Activated CD8-positive, alpha-beta memory T cell treated with anti-CD3 and anti-CD28 coated beads for 1 hour (primary cell): ENCODE measurements at places on chromosomes 3 and 15.

DNA sequence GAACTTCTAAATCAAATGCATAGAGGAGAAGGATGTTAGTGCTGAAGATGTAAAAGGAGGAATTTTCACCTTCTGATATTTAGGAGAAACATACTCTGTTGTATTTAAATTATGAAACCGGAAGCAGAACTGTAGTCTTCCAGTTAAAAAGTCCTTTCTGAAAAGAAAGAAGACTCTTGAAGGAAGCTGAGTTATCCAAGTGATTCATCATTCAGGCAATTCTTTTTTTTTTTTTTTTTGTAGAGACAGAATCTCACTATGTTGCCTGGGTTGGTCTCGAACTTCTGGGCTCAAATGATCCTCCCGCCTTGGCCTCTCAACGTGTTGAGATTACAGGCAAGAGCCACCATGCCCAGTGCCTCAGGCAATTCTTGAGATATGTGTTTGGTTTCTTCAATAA lies 424.8 kb upstream of the TPM1 start:
- DNase-seq, result no peak

- no peak for DNase-seq
These were observed 173.6 kb downstream of the ZBTB20 start for GRCh38 chr3:114973536-114973935.

- no peak for DNase-seq
These were observed 58.1 kb downstream of the TMEM39A start for GRCh38 chr3:119405315-119405714.

- no peak for DNase-seq
These were observed 14.9 kb downstream of the LIPH start for GRCh38 chr3:185537369-185537970.

GRCh38 chr3:128592864-128593263 lies 57.8 kb downstream of the RPN1 start:
- no peak for DNase-seq

- no peak for DNase-seq
These were observed 1.4 kb downstream of the ZNF609 start for GRCh38 chr15:64461721-64462162.

DNA sequence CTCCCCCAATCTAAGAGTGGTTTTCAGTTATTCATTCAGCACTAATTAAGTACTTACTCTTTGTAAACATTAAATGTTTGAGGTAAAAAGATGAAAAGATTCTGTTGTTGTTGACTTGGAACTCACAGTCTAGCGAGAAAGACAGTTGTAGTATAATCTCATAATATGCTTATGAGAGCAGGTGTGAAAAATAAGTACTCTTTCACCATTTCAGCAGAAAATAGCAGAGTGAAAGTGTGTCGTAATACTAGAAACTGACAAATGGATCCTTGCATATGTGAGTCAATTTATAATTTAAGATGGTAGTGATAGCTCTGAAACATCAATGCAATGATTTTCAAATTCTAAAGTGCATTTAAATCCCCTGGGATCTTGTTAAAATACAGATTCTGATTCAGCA lies 618.8 kb upstream of the CCDC54 start:
- no peak for DNase-seq

GRCh38 chr15:71168166-71168834 lies 53.0 kb downstream of the THSD4 start:
- DNase-seq, result no peak

GRCh38 chr3:50551054-50551659 lies 16.4 kb downstream of the C3orf18 start:
- no peak for DNase-seq

GRCh38 chr3:23944861-23945662 lies at the start of gene NR1D2:
NR1D2 (plus strand) TSS chr3:23945286; CDS start chr3:23945579, 293 bp downstream.
- peak; percentile 74 for DNase-seq

DNA sequence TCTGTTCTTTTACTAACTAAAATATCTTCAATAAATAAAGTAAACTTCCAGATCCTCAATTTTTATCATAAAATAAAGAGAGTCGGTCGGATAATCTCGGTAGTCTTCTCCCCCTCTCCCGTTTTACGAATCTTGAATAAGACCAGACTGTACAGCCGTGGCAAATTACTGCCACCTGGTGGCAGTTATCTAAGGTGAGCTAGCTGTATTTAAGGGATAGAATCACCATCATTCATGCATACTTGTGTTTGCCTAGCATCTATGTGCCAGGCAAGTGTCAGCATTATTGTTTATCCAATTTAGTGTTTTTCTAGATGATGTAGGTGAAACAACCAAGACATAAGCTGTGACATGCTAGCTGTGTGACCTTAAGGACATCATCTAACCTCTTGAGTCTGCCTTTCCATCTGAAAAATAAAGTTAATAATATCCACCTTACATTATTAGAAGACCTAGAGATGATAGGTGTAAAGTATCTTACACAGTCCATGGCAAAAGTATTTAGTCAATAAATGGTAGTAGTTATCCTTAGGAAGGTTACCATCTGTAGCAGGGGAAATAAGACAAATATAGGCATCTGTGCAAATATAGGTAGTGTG lies 21.3 kb downstream of the DUT start:
- DNase-seq, result peak; percentile 7

DNA sequence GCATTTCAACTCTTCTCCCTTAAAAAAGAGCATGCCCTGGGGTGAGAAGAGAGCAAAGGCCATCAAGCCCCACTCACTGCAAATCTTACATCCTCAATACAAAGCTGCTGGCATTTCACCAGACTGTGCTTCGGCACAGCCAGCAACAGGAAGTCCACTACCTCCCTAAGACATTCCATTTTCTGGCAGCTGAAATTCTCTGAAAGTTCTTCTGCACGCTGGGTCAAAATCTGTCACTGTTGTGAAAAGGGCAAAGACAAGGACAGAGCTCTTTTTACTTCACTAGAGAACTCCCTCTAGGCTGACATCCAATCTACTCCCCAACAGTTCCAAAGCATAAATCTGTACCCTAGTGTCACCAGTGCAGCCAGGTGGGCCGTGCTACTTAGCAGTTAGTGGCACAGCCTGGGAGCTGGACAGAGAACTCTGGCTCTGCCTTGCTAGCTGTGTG lies 6.3 kb downstream of the MTMR10 start:
- no peak for DNase-seq

GRCh38 chr15:25220834-25221233 lies 218.0 kb downstream of the UBE3A start:
- DNase-seq, result no peak

GRCh38 chr3:27715863-27716262 lies 6.3 kb downstream of the EOMES start:
- no peak for DNase-seq

DNA sequence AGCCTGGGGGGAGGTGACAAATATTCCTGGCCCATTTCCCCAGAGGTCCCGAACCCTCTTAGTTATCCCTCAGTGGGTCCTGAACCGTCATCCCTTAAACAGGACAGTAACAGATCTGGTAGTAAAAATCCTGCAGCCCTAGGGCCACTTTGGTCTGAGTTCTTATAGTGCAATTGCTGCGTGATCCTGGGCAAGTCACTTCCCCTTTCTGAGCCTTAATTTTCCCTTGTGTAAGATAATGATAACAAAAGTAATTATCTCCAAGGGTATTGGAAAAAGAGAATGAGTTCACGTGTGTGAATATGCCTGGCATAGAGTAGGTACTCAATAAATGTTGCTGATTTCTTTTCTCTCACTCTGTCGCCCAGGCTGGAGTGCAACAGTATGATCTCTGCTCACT lies 2.9 kb upstream of the JAGN1 start:
- DNase-seq, result no peak

DNA sequence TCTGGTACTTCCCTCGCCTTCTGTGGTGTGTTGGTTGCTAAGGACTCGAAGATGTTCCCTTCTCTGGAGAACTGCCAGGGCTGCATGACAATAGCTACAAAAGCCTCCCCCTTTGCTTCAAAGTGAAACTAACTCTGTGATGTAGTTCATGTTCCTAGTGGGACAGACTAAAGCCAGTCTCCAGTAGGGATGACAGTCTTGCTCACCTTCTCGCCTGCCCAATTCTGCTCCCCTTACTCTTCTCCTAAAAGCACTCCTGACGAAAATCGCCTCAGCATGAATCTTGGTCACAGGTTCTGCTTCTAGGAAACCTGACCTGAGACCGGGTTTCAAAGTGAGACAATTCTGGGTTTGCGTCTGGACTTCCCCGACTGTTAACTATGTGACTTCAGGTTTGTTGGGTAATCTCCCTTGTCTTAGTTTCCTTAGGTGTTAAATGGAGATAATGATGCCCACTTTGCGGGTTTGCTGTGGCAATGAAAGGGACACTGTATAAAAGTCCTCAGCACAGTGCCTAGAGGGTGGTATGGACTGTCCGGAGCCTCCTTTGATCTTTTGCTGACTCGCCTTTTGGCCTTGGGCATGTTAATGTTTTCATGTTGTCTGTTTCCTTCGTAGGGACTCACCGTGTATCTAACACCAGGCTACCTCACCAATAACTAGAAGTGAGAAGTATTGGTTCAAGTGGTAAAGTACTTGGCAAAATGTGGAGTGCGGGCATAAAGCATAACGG lies 24.9 kb upstream of the THRB start:
- no peak for DNase-seq

DNA sequence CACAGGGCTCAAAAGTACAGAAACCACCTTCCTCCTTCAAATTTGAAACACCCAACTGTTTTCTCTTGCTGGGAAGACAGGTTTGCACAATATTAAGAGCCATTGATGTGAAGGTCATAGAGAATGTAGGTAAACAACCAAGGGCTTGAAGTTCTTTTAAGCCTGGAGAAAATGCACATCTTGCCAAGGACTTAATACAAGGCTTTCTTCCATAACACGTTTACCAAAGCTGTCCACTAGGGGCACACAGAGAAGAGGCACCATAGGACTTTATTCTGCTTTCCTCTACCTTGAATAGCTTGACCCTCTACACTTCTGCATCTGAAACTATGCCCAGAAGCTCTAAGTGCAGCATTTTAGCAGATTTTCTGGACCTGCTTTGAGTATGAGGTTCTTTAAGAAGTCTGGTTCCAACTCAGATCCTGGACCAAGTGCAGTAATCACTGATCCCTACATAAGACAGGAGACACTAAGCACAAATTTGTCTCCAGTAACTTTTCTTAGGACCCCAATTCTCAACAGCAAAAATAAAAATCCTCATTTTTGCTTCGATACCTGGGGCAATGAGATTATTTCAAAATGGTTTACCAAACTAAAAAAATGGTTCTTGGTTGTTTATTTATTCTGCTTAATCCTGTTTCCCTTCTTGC lies 138.0 kb downstream of the FBN1 start:
- no peak for DNase-seq

DNA sequence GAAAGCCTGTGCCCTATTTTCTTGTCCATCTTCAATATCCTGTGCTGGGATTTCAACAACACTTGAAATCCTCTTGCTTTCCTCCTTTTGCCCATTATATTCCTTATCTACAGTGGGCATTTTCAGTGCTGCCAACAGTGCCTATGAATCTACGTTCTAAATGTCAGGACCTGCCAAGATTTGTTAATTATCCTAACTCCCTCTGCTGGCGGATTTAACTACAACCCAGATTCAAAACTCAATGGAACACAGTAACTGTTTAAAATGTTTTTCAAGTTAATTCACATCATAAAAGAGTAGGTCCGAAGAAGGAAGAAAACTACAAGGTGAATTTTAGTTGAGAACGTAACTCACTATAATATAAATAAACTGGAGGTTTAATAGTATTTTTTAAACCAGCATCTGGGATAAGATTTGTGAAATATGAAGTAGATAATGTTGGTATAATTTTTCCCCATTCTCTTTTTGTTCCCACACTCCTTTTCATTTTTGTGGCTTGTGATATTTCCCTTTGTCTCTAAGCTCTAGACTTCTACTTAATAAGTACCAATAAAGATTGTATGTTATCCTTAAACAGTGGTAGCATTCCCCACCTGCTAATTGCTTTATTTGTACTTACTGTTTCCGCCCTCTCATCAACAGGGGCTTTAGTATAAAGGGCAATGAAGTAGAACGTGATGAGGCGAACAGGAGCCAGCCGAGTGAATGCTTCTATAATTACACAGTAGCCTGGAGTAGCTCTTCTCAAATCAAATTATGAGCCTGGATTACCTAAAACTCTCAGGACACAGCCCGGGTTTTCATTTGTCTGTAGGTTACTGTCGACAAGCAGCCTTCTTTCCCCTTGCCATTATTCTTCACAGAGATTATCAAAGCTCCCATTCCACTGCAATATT lies 302.5 kb upstream of the ATP11B start:
- no peak for DNase-seq

GRCh38 chr15:27039152-27039551 lies 68.2 kb downstream of the GABRG3 start:
- DNase-seq, result no peak

- no peak for DNase-seq
These were observed 14.9 kb downstream of the ARL8B start for GRCh38 chr3:5136919-5137429.

- no peak for DNase-seq
These were observed 18.7 kb upstream of the HERC1 start for GRCh38 chr15:63852407-63852806.

GRCh38 chr3:187976365-187976900 lies 177.5 kb upstream of the LPP start:
- DNase-seq, result no peak

DNA sequence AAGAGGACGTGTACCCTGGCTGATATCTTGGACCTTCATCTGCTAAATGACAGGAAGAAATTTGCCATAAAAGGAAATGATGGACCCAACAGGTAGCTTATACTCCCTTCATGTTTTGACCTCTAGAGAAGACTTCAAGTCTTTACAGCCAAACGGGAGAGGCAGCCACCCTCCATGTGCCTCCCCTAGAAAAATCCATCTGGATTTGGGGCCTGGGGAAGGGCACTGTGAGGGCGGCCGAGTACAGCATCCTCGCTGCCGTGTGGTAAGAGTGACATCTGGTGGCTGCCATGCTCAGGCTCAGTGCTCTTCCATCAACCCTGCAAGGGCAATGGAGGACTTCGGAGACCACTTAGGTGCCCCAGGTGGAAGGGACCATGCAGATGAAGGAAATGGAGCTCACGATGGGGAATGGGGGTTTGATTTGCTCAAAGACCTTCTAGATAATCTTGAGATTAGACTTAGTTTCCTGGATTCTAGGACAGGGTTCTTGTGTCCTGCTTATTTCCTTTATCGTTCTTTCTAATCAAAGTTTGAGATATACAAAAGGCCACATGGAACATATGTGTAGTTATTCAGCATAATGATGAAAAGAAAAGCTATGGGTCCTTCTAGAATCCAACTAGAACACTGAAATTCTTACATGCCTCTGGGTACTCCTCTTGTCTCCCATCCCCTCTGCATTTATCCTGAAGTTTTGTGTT lies 44.4 kb downstream of the AQP9 start:
- no peak for DNase-seq
